ENCODE measurements at places on chromosomes 13 and 19.

DNA sequence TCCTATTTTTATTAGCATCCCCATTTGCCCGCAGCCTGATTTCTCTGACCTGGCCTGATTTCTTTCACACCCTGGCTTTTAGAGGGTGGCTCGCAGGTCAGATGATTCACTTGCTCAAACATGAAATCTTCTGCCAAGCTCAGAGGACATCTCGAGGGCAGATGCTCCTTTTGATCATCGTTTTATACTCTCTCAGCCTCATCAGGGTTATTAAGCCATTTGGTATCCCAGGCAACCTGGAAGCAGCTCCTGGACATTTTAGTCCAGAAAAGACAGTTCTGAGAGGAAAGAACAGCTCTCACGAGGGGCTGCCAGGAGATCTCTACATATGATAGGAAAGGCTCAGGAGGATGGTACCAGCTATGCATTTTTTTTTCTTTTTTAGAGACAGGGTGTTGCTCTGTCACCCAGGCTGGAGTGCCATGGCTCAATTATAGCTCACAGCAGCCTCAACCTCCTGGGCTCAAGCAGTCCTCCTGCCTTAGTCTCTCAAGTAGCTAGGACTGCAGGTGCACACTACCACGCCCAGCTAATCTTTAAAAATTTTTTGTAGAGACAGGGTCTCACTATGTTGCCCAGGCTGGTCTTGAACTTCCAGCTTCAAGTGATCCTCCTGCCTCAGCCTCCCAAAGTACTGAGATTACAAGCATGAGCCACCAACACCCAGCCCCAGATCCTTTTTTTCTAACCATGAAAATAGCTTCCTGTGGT is 165.4 kb downstream of the KATNAL1 start:
- no peak for DNase-seq

DNA sequence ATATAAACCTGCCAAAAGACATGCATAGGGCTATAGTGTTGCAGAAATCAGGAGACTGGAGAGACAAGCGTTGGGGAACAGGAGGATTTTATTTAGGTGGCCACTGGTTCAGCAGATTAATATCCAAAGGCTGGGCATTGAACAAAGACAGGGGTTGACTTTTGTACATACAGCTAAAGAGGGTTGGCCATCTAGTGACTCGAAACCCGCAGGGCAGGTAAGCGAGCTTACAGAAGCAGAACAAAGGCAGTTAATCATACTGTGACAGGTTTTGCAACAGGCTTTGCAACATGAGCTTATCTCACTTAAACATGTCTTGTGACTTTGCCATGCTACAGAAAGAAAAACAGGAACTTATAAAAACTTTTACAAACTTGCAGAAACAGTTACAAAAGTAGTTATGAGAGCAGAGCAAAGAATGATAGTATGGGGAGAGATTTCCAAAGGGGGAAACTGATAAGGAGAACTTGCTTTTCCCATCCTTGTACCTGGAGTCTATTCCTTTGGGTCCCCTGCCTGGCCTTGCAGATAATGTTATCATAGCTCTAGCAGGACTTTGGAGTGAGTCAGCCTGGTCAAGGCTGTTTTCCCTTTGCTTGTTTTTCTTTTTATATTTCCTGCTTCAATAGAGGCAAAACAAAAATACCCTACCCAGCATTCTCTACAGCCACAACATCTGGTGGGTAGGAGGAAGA is 234.2 kb downstream of the PCDH17 start:
- DNase-seq: no peak

DNA sequence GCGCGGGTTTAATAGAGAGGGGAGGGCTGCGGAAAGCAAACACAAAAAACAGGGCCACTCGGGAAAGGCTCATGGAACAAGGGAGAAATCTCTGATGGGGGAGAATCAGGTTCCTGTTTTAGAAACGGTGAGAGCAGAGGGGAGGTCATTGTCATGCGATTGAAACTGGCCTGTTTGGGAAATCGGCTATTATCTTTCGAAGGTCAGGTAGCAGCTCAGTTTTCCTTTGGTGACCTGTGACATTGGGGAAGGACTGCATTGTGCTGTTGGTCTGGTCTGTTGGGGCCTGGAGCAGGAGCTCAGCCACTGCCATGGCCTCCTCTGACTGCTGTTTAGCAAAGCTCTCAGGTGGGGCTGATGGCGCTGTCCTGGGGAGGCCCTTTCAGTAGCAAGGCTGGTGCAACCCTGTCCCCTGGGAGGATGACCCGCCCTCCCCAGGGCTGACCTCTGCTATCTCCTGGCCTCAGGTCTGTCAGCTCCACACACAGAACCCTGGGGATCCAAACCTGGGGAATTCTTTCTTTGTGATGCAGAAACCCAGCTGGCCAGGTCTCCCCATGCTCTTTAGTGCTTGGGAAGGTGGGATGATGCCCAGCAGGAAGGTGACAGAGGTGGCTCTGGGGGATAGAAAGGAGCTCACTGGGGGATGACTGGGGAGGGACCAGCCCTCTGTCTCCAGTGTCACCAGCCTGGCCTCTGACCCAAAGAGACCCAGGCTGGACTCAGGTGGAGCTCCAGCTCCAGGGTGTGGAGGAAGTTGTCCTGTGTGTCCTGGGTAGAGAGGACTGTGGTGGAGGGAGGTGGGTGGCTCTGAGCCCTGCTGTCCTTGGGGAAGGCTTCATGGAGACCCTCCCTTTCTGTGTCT is 21.2 kb upstream of the CD177 start:
- DNase-seq: no peak

GRCh38 chr13:46104868-46105267 is at the start of gene CPB2:
TSS of gene CPB2 (minus strand) at chr13:46105033. CDS start at chr13:46105009, 24 bp downstream.
- DNase-seq: no peak

DNA sequence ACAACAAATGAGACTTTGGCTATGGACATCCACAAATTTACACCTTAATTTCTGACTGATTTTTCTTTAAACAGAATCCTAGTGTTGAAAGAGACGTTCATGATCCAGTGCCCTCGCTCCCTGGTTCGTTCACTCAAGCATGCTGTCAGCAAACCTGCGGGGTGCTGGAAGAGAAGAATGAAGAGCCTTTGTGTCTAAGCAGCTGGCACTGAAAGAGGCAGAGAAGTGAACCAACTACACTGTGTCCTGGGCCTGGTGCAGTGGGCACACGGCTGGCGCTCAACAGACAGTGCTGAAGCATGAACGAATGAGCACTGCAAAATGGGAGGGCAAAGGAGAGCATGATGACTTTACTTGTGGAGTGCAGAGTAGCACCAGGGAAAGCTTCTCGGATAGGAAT is 46.8 kb downstream of the MIPEP start:
- DNase-seq: no peak

DNA sequence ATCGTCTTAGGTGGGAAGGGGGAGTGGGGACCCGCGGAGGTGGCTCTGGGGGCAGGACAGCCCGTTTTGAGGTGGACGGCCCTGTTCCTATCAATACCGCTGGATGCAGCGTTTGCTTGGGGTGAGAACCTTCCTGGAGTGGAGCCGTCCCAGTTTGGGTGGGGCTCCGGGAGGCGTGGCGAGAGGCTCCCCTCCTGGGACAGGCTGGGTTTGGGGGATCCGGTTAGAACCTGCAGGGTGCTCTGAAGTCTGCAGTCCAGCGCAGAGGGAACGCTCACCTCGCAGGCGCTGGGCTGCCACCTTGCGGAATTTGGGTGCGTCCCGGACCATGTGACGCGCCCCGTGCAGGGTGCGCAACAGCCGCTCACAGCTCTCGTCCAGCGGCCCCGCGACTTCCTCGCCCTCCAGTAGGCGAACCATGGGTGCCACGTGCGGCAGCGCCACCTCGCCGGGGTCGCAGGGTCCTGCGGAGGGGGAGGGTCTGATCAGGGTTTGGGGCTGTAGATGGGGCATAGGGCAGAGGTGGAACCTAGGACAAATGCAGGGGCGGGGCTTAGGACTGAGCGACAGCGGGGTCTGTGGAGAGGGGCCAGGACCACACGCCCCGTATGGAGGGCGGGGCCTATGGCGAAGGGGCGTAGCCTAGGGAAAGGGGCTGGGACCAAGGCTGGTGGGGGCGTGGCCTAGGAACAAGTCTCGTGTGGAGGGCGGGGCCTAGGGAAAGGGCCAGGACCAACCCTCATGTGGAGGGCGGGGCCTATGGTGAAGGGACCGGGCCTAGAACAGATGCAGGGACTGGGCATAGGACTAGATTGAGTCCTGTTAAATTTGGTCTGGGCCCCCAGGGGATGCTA is 13.8 kb downstream of the SH2D3A start:
- peak; percentile 89 for DNase-seq

All from D341Med (cell line).